Fibroblast of skin of scalp (primary cell): ENCODE measurements at places on chromosomes 7 and 10.

DNA sequence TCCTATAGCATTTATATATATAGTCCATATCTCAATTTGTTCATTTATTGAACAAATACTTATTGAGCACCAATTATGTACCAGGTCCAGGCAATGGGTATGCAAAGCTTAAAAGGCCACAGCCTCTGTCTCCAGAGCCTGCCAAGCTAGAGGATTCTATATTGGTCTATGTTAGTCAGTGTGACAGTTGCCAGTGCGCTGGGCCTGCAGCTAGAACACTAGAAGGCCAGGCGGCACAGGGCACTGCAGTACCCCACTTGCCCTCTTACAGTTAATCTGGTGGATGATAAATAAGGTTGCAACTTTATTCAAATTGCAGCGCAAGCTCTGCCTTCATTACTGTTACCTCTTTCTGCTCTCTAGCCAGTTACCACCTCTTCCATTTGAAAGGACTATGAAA, 68.8 kb downstream of the PPP1R3C start:
- no peak for DNase-seq

DNA sequence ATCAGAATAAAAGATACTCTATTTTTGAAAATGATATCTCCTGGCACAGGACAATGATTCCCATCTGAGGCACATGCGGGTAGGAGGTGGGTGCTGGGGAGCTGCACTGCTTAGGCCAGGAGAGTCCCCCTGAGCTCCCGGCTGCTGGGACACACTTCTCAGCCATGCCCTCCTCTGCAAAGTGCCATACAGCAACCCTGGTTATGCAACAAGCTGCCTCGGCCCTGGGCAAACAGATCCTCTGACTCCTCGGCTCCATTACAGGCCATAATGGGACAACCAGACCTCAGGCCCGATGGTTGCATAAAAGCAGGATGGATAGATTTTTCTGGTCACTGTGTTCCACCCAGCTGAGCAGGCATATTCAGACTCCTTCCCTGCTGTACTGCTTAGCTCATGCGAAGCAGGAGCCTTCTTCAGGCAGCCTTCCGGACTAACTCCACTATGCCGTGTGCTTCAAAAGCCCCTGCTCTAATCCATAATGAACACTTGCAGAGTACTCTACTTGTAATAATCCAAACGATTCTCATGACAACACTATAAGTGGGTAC, 6.5 kb upstream of the LEP start:
- DNase-seq, result no peak

DNA sequence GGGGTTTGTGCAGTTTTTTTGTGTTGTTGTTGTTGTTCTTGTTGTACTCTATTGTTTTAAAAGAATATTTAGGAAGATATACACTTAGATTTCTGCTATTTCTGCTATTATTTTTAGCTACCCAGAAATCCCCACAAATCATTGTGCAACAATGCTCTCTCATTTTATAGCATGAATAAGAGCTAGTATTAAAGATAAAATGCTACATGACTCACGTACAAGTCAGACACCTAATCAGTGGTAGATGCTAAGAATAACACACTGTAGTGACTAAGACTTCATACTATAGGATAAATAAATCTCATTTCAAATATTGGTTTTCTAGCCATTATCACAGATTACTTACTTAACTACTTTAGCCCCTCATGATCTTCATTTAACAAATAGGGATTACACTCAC, 920.5 kb downstream of the KCNMA1 start:
- peak; percentile 79 for DNase-seq

DNA sequence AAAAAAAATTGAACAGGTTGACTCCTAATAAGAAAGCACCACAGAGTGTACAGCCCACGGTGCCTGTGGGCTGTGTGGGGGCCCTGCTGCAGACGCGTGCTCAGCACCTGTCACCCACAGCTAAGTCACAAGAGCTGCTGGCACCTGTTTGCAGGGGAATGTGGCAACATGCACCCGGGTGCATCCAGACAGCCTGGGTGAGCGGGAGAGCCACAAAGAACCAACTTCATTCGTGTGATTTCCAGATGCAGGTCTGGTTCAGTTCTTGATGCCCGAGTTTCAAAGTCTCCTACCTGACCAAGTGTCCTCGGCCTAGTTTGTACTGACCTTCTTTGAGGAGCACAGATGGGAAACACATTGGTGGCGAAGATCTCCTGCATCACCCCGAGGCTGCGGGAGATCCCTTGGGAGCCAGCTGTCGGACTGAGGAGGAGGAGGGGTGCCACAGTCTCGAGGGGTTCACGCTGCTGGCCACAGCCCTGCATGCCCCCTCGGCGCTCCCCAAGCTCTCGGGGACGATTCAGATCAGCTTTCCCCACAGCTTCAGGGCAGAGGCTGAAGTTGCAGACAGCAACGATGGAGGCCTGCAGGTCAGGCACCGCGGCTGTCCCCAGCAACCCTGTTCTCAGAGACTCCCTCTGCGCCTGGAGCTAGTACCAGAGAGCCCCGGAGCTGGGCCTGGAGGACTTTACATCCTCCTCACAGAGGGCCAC, 35.3 kb downstream of the AMZ1 start:
- DNase-seq, result no peak

DNA sequence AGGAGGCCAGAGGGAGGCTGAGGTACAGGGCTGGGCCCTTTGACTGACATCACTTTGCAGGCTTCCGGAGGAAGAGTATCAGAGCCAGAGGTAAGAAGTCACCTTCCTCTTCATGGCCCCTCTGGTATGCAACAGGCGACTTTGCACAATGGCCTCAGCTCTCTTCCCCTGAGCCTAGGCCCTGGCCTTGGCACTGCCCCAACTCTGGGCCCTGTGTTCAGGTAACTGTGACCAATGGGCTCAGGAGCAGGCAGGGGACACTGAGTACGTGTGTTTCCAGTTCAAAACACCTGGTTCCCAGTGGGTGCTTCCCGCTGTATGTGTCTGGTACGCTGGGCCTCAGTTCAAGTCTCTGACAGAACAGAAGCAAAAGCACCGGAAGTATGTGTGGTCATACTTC, 12.1 kb upstream of the PAX2 start:
- no peak for DNase-seq

- DNase-seq, result no peak
Observed at GRCh38 chr10:81894616-81895015, 19.6 kb downstream of the NRG3 start.

DNA sequence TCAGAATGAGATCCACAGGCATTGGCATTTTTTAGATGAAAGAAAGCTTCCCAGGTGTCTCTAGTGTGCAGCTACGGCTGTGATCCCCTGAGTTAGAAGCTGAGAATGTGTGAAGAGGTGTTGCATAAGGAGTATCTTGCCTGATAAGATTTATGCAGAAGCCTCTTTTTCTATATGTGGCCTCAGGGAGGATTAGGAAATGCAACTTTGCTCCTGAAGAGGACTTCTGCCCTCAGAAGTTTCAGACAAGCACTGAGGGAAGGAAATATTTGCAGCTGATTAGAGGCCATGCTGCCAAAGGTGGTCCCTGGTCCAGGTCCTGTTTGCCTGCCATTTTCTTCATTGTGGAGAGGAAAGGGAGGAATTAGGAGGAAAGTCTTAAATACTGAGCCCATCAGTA, 551.8 kb downstream of the PHTF2 start:
- no peak for DNase-seq

DNA sequence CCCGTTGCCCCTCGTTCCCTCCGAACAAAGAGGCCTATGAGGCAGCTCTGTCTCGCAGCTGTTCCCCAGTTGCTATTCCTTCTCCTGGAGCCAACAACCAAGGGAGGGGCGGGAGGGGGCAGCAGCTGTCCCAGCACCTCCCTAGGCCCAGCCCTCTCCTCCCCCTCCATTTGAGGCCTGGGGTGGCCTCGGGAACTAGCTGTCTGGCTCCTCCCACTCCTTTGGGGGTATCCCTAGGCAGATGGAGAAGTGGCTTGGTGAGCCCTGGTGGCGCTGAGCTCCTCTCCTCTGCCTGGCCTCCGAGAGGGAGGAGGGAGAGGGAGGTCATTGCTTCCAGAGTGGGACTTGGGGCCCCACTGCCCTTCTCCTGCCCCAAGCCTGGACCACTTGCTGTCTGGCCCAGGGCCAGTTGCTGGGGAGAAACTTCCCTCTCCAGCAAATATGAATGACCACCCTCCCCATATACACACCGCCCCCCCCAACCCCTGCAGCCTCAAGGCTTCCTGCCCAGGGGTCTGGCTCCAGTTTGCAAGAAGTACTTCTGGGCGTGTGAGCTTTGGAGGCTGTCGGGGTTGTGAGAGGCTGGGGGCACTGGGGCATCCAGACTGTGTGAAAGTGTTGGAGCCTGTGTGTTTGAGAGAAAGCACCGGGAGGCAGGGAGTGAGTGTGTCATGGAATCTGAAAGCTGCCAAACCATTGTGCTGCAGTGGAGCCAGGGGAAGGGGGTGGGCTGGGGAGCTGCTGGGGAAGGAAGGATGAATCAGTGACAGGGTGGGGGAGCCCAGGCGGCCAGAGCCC, 3.1 kb downstream of the FLNC start:
- DNase-seq, result peak; percentile 89

GRCh38 chr10:116126954-116127695, 145.9 kb downstream of the GFRA1 start:
- no peak for DNase-seq
